Stimulated activated CD4-positive, alpha-beta T cell treated with anti-CD3 and anti-CD28 coated beads, Interleukin-4, amount 100 ng/mL, for 4 hours (primary cell): ENCODE measurements at places on chromosomes 12 and 14.

DNA sequence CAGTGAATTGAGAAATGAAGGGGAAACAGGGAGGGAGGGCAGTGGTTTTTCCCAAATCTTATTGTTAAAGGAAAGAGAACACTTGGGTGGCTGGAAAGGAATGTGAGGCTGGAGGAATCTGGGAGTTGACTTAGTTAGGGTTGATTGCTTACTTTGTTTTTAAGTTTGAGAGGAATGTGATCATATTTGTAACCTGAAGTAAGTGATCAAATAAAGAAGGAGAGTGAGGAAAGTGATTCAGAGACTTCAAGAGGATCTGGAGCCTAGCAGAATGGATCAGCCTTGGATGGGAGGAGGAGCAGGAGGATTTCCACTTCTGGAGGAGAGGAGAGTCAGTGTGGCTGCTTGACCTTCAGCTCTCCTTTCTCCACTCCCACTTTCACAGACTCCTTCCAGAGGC lies 6.0 kb upstream of the LRP6 start:
- DNase-seq = no peak

DNA sequence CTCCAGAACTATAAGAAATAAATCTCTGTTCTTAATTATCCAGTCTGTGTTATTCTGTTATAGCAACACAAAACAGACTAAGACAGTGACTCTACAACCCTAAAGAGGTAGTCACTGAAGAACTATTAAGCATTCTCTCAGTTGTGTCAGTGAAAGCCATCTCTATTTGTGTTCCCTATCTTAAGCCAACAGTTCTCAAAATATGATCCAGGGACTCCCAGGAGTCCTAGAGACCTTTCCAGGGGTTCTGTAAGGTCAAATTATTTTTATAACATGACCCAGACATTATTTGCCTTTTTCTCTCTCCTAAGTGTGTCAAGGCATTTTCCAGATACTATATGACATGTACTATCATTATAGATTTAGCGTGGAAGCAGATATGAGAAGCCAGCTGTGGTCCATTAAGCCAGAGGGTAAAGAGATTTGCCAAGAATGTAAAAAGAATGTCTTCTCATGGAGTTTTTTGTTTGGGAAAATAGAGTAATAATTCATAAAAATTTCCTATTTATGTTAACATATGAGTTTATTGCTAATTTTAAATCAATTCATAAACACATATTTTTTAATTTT lies 315.8 kb downstream of the RGS6 start:
- DNase-seq = no peak

DNA sequence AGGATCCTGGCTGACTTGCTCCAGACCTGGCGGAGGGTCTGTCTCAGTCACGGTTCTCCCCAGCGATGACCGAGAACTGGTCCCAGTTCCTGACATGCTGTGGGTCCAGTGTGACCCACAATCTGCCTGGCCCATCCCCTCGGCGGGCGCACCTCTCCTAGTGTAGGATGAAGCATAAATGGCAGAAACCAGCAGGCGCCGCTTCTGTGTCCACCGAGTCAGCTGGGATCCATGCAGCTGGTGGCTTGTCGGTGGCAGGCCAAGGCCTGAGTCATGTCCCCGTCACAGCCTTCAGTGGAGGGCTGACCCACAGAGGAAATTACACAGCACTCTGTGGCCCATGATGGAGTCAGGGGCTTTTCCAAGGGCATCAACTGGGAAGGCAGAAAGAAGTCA lies 38.5 kb downstream of the NFKBIA start:
- DNase-seq = no peak

DNA sequence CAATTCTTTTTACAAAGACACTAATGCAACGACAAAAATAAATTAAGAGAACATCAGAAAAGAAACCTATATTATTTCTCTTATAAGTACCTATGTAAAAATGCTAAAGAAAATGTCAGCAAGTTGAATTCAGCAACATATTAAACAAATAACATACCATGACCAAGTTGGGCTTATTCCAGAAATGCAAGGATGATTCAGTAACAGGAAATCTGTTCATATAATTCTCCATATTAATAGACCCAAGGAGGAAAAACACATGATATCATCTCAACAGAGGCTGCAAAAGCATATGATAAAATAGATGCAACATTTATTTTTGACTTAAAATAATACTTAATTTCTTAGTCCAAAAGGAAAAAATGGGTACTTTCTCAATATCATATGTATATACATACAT lies 25.1 kb upstream of the GPHB5 start:
- DNase-seq = no peak
